Smooth muscle cell of the brain vasculature (primary cell): ENCODE measurements at places on chromosomes 6 and 20.

- no peak for DNase-seq
These were observed 20.7 kb upstream of the DST start for GRCh38 chr6:56663344-56663743.

DNA sequence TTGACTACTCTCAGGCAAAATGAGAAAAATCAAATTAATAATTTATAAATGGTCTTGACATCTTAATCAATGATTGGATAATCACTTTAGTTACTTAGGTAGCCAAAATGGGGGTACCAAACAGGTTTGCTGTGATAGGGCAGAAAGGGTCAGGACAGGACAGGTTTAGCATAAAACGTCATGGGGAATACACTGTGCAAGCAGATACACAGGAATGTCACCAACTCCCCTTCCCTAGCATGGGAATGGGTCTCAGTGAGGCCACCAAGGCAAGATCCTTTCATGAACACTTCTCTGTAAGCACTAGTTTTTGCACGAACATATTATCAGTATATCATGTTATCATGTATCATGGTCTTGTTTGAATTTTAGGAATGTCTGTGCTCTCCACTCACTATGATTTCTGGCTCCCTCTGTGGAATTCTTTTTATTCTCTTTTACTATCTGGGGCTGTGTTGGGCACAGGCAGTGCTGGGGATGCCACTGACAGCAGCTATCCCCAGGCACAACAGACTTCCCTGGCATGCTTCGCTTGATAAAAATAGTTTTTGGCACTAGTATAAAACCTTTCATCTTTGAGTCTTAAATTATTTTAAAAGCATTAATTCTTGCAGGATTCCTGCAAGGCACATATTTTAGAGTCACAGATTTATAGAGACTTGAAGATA lies 18.3 kb downstream of the PTCHD4 start:
- no peak for DNase-seq

DNA sequence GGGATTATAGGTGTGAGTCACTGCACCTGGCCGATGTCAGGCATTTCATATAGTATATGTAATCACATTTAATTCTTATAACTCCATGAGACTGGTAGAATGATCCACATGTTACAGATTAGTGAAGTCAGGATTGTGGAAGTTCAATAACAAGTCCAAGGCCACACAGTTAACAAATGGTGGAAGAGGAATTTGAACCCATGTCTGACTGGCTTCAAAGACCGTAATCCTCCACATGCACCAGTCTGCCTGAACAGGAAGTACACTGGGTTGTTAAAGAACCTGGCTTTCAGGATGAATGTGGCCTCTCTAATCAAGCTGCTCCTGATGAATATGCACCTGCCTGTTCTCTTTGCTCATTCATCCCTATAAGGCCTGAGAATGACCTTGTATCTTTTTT lies 122.0 kb upstream of the HDAC2 start:
- DNase-seq, result no peak

- no peak for DNase-seq
These were observed 436.0 kb downstream of the PLCB1 start for GRCh38 chr20:8568075-8568474.

GRCh38 chr20:58715391-58715800 lies 22.8 kb downstream of the NPEPL1 start:
- no peak for DNase-seq

- DNase-seq, result no peak
These were observed 137.6 kb downstream of the AIG1 start for GRCh38 chr6:143198312-143198711.

- DNase-seq, result no peak
These were observed 9.7 kb downstream of the LINC00237 start for GRCh38 chr20:21096321-21097043.

GRCh38 chr6:136169394-136170148 lies 80.5 kb downstream of the MTFR2 start:
- DNase-seq, result no peak

DNA sequence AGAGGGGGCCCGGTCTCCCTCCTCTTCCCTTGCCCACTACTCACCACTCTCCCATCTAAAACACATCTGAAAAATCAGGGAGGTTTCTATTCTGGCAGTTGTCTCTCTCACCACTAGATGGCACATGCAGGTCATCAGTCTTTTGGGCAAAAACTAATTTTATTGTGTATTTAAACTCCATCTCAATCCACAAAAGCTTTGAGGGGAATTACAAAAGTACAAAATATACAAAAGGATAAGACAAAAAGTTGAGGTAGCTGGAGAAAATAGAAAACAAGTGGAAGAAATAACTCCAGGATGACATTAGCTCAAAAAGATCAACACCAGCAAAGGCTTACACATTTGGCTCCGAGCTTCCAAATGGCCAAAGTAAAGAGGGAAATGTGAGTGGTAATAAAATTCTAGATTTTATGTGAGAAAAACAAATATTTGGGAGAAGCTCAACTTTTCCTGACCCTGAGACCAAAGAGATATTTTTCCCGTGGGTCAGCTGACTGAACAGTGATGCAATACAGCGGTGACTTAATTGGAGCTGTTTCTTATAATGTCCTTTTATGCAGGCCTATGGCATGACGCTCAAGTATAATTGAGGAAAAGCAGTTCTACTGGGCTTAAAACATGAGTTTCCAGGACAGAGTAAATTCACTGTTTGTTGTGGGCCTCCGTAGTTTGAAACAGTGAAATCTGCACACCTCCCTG lies 79.8 kb upstream of the CHD6 start:
- peak; percentile 1 for DNase-seq

- DNase-seq, result no peak
These were observed 22.6 kb downstream of the FOXP4 start for GRCh38 chr6:41568585-41569384.

- no peak for DNase-seq
These were observed 6.2 kb downstream of the CEP250 start for GRCh38 chr20:35461620-35462019.

DNA sequence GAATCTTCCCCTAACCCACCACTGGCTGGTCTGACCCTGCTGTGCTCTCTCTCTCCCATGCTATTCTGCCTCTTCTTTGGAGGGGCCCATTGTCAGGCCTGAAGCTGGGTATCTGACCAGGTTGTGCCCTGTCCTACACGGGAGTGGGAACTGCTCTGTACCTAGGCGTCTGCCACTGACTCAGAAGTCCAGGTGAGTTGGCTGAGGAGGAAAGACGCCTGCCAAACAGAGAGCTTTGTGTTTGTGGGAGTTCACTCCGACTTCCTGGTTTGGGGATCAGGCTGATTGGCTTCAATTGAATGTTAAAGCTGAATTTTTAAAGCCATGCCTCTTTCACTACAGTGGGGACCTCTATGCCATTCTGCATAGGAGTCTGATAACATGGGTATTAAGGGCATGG lies 136.0 kb downstream of the CCDC170 start:
- DNase-seq, result no peak

DNA sequence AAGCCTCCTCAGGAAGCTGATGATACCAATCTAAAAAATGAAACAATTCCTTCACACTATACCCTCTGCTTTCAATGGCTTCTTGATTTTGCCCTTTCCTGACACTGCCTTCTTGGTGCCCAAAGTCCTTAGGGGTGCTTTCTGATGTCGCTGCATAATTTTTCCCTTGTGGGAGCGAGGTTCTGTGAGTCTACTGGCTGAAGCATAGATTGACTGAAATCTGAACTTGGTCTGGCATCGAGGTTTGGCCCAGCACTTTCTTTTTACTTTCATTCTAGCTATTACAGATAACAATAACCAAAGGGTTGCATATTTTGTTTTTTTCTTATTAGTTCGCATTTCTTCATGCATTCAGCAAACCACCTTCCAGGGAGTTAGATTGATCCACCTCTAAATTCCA lies 65.8 kb downstream of the E2F3 start:
- DNase-seq, result no peak

GRCh38 chr20:46895906-46896242 lies 1.2 kb downstream of the EYA2 start:
- DNase-seq, result no peak

DNA sequence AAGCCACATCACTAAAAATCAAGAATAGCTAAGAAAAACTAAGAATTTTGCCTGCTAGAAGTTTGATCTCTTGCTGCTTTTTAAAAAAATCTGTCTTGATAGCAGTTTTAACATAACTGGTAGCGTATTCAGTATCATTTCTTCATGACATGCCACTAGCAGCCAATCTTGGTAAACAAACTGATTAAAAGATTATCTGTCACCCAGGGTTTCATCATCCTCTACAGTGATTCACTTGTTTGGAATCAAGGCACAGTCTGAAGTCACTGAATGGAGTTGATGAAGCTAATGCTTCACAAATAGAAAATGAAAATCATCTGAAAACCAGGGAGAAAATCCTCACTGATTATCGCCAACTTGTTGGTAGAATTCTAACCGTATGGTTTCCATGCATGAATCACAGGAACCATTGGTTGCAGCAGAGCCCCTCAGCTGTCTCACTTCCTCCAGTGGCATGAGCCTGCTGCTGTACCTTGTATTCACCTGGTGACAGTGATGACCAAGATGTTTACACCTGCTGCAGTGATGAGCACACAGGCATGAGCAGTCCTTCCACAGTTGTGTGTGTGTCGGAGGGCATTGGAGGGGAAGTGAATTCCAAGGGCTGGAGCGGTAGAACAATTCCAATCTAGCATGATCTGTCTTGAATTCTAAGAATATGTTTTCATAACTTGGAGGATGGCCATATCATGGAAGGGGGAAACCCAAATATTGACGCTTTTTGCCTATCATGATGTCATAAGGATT lies 275.0 kb downstream of the KHDC1L start:
- no peak for DNase-seq

GRCh38 chr6:160859822-160860221 lies 131.7 kb upstream of the MAP3K4 start:
- DNase-seq, result no peak

DNA sequence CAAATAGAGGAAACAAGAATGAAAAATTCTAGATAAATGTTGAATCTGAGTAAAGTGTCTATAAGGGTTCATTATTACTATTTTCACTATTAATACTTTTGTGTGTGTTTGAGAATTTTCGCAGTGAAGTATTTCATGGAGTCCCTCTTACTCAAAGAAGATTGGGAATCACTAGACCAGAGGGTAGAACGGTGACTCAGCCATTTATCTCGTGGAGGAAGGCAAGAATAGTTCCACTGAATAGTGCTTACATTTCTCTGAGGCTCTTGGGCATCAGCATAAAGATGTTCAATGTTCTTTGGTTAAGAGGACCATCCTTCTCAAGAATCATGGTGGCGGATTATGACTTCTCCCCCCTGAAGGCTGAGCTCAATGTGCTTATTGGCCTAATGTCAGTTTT lies 376.7 kb upstream of the ARID1B start:
- DNase-seq, result no peak

- no peak for DNase-seq
These were observed 54.2 kb downstream of the RALY start for GRCh38 chr20:34047917-34048316.

DNA sequence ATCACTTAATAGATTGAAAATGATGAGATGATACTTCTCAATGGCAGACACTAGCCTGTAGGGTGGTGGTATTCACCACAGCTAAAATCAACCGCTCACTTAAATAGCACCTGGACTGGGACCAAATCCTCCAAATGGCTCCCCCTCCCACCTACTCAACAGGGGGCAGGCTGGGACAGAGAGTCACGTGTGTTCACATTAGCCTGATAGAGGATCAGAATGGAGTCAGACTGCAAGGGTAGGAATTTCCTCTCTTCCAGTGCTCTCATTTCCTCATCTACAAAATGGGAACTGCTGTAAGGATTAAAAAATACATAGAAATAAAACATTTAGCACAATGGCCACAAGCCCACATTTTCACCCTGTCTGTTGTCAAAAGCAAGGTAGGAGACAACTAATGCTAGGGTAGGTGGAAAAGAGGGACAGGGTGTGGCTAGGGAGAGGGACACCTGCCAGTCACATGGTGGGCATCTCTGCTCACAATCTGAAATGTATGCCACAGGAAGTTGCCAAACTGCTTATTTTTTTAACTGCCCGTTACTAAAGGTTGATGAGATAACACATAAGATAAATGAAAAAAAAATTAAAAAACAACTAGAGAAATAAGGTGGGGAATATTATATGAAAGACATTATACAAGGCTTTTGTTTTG lies 55.3 kb downstream of the BACH2 start:
- no peak for DNase-seq

DNA sequence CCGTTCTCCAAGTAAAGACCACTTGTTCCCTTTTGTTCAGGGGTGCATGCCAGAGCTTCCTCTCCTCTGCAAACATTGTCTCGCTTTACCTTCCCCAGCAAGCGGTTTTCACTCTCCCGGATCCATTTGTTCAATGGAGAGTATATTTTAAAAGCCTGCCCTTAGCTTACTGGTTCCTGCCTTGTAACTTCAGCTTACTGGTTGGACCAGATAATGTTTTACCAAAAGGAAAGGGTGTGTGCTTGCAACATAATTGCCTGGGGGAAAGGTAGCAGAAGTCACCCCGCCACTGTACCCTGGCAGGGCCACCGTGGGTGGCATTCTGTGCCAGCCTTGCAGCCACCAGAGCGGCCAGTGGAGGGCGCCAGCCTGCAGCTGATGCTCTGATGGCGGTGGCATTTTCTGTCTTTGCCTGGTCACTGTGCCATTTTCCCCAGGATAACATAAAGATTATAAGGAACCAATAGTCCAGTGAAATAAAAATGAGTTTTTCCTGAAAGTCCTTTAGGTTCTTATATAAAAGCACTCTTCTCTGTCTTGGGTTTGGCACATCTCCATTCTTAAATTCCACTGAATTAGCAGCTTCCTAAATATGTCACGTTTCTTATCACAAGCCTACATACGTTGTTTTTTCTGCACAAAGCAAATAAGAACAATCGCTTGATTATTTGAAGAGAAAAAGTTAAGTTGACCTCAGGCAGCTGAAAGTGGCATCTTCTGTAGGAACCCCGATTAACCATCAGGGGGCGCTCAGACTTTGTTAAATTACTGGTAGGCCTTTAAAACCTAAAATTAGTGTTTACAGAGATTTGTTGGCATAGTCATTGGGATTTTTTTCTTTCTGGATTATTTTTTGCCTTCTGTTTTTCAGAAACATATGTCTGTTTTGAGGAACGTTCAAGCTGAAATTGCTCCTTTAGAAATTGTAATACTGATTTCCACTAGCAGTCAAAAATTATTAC lies 67.4 kb upstream of the XRN2 start:
- DNase-seq, result peak; percentile 17

DNA sequence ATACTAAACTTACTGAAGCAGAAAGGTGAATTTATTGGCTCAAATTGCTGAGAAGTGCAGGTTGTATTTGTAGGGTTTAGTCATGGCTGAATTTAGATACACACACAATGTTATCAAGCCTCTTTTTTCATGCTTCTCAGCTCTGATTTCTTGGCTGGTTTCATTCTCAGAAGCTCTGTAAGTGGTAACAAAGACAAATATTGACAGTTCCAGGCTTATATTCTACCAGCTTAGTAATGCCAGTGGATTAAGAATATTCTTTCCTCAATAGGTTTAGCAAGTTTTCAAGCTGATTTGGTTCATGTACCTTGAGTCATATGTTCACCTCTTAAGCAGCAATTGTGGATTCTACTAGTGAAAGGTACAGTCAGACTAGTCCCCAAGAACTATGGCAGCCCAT lies 52.1 kb upstream of the PKIB start:
- DNase-seq, result no peak
